ENCODE measurements at places on chromosomes 11 and 22.

GRCh38 chr22:41280065-41280464, 5.9 kb downstream of the RANGAP1 start:
- DNase-seq = no peak

GRCh38 chr11:69501891-69502860, 20.7 kb downstream of the LINC01488 start:
- no peak for DNase-seq

DNA sequence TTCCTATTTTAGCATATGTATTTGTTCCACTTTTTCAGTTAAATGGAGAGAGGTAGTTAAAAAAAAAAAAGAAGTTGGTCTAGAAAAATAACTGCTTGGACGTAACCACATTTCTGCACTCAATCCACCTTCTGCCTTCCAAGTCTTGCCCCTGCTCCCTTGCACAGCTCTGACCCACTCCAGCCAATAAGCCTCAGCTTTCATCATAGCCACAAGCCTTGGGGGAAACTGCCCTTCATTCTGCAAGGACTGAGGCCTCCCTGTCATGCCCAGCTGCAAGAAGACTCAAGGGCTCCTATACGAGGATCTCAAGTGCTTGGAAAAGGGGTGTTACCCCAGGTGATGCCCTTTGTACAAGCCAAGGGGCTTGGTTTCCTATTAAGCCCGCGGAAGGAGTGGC, 36.0 kb upstream of the OAF start:
- no peak for DNase-seq

GRCh38 chr11:118437208-118438125, 1.2 kb downstream of the KMT2A start:
- DNase-seq = peak; percentile 15
